CD4-positive, alpha-beta T cell treated with Interleukin-21 for 1 hour (primary cell): ENCODE measurements at places on chromosomes 12 and 14.

GRCh38 chr12:3526776-3527175, 35.8 kb downstream of the PRMT8 start:
- DNase-seq = no peak

DNA sequence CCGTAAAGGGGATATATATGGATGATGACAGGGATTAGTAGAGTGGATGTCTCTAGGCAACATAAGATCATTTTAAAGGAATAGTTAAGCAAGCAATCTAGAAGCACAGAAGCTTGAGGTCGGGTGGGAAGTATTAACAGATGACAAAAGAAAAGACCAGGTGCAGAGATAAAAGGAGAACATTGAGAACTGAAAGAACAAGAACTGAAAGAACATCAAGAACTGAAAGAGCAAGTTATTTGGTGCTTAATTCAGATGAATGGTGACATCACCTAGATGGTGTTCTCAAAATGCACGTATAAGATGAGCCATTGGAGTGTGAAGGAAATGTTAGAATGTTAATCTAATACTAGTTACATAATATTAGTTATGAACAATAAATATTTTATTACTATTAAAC, 224.0 kb upstream of the PDE3A start:
- no peak for DNase-seq

DNA sequence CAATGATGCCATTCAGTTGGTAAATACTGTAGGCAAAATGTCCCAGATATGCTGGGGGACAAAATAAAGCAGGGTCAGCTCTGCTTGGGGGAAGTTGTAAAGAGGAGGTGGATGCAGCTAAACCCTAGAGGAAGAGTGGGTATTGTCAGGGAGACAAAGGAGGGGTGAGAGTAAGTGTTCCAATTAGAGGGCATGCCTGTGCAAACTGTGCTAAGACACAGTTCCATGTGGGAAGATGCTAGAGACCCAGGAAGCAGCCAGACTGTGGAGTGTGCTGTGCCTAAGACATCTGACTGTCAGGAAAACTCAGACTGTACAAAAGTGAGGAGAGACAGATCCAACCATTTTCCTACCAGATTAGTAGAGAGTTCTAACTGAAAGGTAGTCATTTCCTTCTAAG, 474.3 kb downstream of the ATP23 start:
- DNase-seq = no peak

DNA sequence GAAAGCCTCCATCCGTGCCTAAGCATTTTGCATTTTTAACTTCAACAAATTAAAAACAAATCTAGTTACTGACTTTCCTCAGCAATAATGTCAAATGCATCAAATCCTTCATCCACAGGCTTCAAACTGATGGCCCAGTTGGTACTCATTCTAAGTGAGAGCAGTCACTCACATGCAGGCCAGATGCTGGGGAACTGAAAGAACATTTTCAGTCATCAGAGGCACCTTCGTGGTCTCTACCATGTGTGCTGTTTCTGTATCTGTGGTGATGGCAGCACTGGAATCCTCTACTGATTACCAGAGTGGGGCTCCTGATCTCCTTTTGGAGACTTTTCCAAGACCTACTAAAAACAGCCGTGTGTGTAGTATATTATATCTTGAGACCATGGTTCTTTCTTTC, 145.2 kb downstream of the PRIMA1 start:
- no peak for DNase-seq

DNA sequence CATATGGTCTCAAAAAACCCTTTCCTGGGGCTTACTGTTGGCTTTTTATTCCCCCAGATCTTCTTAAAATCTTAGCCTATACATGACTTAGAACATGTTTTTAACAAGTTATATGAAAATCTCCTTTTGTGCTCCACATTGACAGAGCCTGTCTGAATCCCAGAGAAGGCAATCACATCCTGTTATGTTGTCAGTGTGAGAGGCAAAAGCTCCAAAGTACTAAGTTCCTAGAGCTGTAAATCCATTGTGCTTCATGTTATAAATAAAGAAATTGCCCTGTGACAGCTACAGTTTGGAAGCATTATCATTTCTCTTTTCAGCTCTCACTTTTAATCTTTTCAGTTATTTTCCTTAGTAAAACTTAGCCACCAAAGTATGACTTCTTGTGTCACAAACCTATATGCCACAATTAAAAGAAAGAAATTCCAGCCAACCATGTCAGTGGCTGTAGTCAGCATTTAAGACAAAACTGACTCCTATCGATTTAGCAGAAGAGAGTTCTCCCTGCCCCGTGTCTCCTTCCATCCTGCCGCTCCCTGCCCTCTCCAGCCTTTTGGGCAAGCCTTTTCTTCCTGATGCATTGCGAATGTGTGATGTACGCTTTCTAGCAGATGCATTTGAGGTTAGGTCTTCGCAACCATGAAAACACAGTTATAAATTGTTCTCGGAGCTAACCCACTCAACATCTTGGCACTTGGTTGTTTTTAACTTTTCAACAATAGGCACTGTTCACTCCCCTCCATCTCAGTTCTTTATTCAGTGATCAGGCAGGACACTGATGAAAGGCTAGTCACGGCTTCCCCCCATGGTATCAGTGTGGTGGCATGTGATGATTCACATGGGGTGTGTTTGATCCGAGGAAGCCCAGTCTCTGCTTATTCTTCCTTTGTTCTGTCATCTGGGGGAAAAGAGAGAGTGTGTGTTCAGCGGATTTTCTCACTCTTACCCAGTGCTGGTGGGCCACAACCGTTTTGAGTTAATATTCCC, 143.5 kb downstream of the SSPN start:
- no peak for DNase-seq

- DNase-seq = no peak
Measured at GRCh38 chr12:14981049-14981448, 8.2 kb downstream of the PDE6H start.

DNA sequence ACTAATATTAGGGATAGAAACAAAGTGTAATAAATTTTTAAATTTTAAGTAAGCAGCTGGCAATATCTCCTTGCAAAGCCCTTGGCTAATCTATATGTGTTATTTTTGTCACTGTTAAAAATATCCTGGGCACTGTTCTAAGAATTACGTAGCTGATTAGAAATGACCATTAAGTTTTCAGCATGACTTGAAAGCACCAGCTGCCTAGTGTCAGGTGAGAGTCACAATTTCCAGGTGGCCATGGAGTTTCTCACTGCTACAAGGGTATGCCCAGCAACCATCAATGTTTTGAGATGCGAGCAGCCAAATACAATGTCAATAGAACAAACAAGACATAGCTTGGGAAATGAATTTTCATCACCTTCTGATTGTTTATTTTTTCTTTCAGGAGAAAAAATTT, 23.3 kb upstream of the GYS2 start:
- no peak for DNase-seq

- no peak for DNase-seq
Measured at GRCh38 chr14:69693801-69694729, 72.9 kb upstream of the SRSF5 start.

DNA sequence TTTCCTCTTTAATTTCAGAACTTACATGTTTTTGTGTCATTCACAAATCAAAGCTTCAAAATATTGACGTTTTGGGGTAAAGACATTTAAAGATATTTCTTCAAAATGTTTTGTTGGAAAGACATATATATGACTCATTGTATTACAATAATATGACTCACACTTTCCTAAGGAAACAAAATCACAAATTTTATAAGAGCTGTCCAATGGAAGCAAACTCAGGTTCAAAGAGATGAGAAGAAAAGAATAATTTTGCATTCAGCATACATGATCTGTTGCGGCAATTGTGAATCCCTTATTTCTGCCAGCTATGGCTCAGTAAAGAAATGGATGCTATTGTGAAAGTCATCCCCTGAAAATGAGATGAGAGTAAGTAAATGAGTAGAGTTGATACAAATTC, 82.7 kb downstream of the GRIP1 start:
- DNase-seq = no peak

GRCh38 chr12:88638388-88638787, 58.1 kb upstream of the KITLG start:
- DNase-seq = no peak

- no peak for DNase-seq
Measured at GRCh38 chr12:70605976-70606375, 31.3 kb downstream of the PTPRB start.

GRCh38 chr12:113347-113746, 46.8 kb downstream of the IQSEC3 start:
- no peak for DNase-seq

- DNase-seq = peak; percentile 5
Measured at GRCh38 chr14:96811985-96812667, 14.9 kb downstream of the VRK1 start.

- DNase-seq = no peak
Measured at GRCh38 chr14:24774187-24774915, 140.4 kb upstream of the GZMB start.
